Activated naive CD8-positive, alpha-beta T cell treated with anti-CD3 and anti-CD28 coated beads, Interleukin-2, amount 50 U/mL, for 16 hours (primary cell): ENCODE measurements at places on chromosomes 12 and 14.

DNA sequence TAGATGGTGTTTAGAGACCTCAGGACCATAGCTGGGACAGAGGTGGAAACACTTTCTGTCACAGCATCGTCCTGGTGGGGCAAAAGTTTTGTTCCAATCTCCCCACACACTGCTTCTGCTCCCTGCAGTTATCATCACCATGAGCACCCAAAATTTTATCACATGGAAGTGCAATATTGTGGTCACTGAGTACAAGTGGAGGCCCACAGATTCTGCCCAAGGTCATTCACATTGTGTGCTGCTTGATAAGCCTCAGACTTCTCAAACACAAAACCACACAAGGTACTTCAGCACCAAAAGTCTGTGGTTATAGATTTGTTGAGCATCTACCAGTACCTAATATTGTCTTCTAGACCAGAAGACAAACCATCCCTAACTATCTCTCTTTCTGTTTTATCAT is 554 bp upstream of the KRT77 start:
- no peak for DNase-seq

GRCh38 chr12:83388551-83388950 is 701.8 kb downstream of the TMTC2 start:
- no peak for DNase-seq

DNA sequence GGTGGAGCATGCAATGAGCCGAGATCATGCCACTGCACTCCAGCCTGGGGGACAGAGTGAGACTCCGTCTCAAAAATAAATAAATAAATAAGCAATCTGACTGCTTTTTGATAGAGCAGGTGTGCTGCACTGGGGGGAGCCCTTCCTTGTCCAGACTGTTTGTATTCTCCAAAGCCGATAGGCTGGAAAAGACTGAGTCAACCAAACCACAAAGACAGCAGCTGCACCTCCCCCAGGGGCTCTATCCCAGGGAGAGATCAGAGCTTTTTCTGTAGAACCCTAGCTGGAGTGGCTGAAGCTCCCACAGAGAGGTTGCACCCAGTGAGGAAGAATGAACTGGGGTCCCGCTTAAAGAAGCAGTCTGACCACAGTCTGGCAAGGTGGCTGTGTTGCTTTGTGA is 45.8 kb upstream of the LALBA start:
- DNase-seq: no peak

- no peak for DNase-seq
These were observed 7.5 kb downstream of the HAL start for GRCh38 chr12:95988506-95989275.

DNA sequence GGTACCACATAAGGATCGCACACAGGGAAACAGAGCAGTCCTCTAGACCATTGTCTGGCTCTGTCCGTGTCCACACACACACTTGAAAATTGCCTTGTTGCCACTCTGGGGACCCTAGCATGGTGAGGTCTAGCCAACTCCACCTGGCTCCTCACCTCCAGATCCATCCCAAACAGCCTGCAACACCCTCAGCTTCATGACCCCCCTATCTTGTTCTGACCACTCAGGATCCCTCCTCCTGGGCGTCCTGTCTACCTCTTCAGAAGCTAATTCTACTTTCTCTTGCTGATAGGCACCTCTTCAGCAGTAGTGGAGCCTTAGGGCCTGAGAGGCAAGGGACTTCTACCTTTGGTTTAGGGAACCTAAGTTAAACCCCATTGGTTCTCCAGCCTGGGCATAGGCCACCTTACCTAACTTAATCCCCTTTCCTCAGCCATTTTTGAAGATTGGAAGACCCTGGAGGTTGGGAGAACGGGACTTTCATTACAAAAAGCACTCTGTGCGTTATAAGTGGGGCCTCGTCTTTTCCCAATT is 697 bp upstream of the HOXC5 start:
- DNase-seq: no peak

DNA sequence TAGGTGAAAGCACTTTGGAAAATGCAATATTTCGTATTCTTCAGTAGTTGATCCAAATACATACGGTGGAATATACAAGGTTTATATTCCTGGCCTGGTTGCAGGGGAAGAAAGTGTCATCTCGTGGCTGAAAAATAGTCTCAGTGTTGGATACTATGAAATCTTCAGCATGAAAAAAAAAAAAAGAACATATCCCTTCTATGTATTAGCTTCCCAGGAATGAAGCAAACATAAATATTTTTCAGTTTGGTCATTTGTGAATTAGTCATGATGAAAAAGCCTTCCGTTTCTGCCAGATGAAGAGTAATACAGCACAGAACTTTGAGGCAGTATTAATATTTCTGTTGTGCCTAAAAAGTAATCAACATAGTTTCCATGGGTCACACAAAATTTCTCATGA is 36.7 kb downstream of the FLRT2 start:
- no peak for DNase-seq

DNA sequence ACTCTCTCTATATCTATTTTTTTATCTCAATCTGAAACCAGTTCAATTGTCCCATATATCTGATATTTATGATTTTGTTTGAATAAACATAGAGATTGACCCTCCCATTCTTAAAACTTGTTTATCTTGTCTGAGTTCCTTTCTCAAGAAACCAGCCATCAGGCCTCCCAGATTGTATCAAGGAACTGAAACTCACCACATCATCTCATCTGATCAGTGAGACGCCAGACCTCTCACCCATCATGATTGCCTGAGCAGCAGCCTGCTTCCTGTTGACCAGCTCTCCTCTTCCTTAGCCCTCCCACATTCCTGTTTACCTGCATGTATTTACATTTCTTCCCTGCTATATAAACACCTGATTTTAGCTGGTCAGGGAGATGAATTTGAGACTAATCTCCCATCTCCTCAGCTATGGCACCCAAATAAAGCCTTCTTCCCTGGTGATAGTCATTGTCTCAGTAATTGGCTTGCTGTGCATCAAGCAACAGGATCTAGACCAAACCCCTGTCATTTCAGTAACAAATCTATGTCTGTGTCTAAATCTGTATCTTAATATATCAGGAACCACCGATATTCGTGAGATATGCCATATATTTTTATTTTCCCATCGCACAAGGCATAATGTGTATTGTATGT is 323.6 kb downstream of the TMTC2 start:
- no peak for DNase-seq

DNA sequence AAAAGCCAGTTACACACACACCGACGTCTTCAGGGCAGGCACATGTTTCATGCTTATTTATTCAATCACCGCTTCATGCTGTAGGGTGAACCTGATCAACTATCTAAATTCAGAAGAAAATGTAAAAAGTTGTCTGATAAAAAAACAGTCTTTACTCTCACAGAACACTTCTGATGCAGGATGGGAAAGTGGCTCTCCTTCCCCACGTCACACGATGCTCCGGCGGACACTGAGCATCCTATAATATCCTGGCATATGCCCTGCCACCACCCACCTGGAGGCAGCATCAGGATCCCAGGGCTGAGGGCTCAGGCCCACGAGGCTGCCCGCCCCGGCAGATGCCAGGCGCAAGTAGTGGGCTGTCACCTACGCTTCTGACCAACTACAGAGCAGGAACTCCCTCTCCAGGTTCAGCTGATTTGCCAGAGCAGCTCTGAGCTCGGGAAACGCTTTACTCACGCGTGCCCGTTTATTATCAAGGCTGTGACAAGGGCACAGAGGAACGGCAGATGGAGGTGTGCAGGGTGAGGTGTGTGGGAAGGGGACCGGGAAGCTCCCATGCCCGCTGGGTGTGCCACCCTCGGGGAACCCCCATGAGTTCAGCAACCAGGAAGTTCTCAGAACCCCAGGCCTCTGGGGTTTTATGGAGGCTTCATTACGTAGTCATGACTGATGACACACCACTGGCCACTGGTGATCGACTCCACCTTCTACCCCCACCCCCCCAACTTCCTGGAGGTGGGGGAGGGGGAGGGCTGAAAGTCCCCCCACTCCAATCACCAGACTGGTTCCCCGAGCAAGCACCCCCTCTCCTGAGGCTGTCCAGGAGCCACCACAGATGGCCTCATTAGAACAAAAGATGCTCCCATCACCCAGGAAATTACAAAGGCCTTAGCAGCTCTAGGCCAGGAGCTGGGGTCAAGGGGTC is 32.1 kb downstream of the SLC15A4 start:
- no peak for DNase-seq
